ENCODE measurements at places on chromosomes 12 and 14. TPM values are rescaled to one million over a fixed set of nuclear protein-coding genes. Genes with fewer than 3 reads are reported as not detected.

The ASPG gene
- not detected for total RNA-seq

The GUCY2C gene
- total RNA-seq, result not detected

The AHNAK2 gene
- 59.3 TPM for total RNA-seq

The LRIG3 gene
- total RNA-seq, result 67.7 TPM

The RD3L gene
- total RNA-seq, result not detected

The CARMIL3 gene
- under 0.01 TPM for total RNA-seq

The PPP1R13B gene
- total RNA-seq, result 2.1 TPM

The SERPINA9 gene
- total RNA-seq, result not detected

The CCDC85C gene
- 3.4 TPM for total RNA-seq

Measured in smooth muscle cell of bladder (primary cell).